ENCODE measurements at places on chromosomes 13 and 19. TPM values are rescaled to one million over a fixed set of nuclear protein-coding genes. Genes with fewer than 3 reads are reported as not detected.

Gene LYPD5
- total RNA-seq, result 7.3 TPM

Gene ADPRHL1
- 2.7 TPM for total RNA-seq

Gene TMEM145
- total RNA-seq, result 0.73 TPM

Gene FBXO46
- total RNA-seq, result 28.1 TPM

Gene UHRF1
- 5.9 TPM for total RNA-seq

Gene GEMIN7
- total RNA-seq, result 24.6 TPM

Gene DIAPH3
- 1.3 TPM for total RNA-seq

Gene ZSCAN1
- not detected for total RNA-seq

Gene RUVBL2
- total RNA-seq, result 41.0 TPM

Gene SLC17A7
- 0.13 TPM for total RNA-seq

Measured in spleen (tissue), 13 donors.